ENCODE measurements at places on chromosomes 13 and 19.

DNA sequence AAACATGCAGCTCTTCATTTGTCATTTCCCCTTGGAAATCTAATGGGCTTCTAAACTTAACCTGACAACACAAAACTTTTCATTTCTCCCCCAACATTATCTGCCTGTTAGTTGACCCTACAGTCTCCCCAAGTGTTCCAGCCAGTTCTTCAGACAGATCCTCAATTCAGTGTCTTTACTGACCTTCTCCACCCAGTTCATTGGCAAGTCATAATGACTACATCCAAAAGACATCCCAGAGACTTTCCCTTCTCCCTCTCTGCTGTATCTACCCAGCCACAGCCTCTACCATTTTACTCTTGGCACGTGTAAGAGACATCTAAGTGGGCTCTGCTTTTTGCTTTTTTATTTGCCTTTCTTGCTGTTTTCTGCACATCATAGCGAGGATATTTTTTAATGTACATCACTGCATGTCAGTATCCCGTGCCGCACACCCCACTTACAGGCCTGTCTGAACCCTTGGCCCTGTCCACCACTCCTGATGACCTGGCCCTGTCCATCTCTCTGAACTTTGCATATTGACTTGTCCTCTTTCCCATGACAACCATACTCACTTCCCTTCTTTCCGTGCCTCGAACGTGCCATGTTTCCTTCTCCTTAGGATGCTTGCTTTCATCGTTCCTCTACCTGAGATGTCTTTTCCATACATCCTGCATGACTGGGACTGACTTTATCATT lies 391.9 kb downstream of the IRS2 start:
- no peak for DNase-seq

DNA sequence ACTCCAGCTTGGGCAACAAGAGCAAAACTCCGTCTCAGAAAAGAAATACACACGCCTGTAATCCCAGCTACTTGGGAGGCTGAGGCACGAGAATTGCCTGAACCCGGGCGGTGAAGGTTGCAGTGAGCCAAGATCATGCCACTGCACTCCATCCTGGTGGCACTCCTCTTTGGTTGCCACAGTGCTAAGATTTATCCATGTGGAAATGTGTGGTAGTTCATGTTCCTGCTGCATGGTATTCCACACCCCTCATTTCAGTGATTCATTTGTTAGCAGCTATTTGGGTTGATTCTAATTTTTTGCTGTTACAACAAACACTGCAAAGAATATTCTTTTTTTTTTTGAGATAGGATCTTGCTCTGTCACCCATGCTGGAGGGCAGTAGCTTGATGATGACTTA lies 12.1 kb downstream of the IFNL3 start:
- no peak for DNase-seq

GRCh38 chr13:75136151-75136550 lies 345.8 kb downstream of the TBC1D4 start:
- DNase-seq = no peak

DNA sequence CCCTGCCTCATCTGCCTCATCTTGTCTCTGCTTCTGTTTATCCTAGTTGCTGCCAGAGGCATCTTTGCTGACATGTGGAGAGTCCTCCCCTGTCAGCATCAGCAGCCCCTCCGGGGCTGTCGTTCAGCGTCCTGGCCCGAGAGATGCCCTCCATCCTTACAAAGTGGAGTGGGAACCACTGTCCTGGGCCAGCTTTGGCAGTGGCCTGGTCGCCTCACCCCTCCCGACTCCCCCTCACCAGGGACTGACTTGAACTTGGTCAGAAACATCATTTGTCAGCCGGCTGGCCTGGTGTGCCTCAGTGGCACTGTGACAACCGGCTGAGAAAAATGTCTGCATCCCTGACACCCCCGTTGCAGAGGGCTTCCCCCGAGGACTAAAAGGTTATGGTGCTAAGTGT lies 20.6 kb downstream of the FGF9 start:
- no peak for DNase-seq

DNA sequence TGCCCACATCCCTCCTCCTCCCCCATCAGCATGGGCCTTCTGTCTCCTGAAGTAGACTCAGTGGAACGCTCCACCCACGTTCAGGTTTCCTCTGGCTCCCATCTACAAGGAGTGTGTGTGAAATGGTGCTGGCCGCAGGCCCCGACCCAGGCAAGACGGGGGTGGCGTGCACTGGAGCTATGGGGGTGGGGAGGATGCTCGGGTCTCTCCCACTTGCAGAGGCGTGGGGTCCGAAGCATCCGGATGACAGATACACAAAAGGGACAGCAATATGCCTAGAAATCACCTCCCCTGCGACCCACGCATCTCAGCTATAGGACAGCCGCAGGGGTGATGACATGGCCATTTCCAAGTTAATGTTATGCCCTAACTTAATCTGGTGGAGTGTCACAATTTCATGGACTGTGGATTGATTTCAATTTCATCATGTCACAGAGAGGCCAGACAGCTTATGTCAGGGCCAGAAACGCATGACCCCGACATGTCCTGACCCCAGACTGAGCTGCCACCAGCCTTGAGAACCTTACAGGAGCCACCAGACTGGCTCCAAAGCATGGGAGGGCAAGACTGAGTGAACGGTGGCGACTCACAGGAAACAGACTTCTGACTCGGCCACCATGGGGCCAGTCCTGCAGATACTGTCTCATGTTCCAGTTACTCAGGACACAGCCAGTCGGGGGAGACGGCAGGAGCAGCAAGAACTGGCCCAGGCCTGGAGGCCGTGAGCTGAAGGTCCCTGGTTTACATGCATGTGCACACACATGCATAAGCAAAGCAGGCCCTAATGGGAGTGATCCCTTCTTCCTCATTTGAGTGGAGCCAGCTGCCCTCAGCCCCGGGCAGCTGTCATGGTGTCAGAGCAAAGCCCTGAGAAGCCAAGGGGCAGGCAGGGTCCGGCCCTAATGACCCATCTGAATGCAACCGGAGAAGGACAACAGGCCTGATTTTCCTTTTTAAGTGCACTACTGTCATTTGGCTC lies 82.2 kb downstream of the SLC7A1 start:
- DNase-seq = no peak

DNA sequence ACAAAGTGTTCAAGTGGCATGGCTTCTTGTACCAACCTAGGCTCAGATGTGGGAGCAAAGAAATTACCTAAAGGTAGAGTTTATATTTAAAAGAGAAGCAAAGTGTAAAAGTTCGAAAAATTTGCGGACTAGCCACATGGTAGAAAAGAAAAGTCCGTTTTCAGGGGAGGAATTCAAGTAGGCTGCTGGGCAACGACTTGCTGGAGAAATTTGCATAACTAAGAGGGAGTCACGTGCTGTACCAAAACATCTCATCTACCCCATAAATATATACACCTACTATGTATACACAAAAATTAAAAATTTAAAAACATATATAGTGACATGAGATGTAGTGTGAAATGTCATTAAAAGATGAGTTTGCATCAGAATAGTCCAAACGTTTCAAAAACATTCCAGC lies 2.1 kb upstream of the LAIR1 start:
- no peak for DNase-seq

DNA sequence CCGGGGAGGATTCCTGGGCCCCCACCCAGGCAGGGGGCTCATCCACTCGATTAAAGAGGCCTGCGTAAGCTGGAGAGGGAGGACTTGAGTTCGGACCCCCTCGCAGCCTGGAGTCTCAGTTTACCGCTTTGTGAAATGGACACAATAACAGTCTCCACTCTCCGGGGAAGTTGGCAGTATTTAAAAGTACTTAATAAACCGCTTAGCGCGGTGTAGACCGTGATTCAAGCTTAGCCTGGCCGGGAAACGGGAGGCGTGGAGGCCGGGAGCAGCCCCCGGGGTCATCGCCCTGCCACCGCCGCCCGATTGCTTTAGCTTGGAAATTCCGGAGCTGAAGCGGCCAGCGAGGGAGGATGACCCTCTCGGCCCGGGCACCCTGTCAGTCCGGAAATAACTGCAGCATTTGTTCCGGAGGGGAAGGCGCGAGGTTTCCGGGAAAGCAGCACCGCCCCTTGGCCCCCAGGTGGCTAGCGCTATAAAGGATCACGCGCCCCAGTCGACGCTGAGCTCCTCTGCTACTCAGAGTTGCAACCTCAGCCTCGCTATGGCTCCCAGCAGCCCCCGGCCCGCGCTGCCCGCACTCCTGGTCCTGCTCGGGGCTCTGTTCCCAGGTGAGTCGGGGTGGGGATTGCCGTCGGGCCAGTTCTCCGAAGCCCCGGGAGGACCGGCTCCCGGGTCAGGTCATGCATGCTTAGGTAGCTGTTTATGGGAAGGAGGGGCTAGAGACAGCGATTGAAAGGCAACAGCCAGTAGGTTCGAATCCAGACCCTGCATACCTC lies at the start of gene ICAM1:
TSS of gene ICAM1 (plus strand) at position 505 of the 779 bp plus-strand sequence. CDS start at position 545, 40 bp downstream.
- DNase-seq = no peak

DNA sequence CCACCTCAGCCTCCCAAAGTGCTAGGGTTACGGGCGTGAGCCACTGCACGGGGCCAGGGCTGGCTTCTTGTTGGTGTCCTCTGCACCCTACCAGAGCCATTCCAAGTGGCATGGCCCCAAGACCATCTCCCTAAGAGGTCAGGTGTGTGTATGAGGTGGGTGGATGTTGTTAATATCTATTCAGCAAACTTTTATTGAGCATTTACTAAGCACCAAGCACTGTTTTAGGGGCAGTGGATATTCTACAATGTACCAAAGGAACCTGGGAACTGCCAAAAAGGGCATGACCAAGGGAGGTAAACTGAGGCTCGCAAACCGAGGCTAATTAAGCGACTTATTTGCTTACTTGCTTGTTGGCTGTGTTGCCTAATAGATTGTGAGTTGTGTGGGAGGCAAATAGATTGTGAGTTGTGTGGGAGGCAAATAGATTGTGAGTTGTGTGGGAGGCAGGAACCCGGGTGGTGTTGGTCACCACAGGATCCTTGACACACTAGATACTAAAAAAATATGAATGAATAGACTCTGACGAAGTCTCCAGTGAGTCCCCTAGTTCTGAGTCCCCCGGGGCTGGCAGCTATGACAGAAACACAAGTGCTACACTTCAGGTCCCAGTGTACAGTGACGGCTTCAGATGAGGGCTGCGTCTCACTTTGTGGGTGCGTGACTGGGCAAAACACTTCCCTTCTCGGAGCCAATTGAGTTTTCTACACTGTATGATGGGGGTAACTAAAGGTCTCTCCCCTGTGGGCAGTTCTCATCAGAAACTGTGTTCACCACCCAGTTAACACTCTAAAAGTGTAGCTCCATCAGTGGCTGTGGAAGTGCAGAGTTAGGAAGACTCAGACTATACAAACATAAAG lies 5.0 kb upstream of the BICRA start:
- no peak for DNase-seq

GRCh38 chr19:40130013-40130412 lies 39.3 kb upstream of the ZNF780A start:
- DNase-seq = no peak

- peak; percentile 79 for DNase-seq
These were observed 13.3 kb downstream of the APOC1 start for GRCh38 chr19:44927746-44928145.

DNA sequence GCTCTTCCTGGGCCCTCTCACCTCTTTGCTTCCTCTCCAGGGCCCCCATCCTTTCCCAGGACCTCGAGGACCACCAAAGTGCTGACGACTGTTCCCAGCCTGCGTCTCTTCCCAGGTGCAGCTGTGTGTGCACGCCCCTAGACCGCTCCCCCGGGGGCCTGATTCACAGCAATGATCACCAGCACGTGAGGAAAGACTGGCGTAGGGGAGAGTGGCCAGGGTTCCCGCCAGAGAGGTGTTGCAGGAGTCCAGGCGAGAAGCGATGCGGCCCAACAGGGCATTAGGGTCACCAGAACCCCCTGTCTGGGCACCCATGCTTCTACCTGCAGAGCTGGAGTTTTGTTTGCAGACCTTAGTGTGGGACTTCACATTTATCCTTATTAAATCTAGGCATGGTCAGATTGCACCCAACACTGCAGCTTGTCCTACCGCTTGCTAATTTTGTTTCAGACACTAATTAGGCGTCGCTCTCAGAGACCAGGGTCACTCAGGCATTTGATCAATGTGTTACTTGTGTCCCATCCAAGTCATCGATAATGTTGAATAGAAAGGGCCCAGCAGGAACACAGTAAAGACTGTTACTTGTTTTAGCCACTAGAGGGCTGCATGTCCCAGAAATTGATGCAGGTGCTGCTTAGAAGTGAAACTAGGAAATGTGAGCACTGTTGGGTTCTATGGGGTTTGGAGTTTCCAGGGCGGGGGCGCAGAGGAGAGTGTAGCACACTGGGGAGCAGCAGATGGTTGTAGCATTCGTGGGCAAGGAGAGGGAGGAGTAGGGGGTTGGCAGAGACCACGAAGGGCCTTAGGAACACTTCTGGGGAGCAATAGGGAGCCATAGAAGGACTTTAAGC lies 53.2 kb downstream of the CDADC1 start:
- peak; percentile 45 for DNase-seq

DNA sequence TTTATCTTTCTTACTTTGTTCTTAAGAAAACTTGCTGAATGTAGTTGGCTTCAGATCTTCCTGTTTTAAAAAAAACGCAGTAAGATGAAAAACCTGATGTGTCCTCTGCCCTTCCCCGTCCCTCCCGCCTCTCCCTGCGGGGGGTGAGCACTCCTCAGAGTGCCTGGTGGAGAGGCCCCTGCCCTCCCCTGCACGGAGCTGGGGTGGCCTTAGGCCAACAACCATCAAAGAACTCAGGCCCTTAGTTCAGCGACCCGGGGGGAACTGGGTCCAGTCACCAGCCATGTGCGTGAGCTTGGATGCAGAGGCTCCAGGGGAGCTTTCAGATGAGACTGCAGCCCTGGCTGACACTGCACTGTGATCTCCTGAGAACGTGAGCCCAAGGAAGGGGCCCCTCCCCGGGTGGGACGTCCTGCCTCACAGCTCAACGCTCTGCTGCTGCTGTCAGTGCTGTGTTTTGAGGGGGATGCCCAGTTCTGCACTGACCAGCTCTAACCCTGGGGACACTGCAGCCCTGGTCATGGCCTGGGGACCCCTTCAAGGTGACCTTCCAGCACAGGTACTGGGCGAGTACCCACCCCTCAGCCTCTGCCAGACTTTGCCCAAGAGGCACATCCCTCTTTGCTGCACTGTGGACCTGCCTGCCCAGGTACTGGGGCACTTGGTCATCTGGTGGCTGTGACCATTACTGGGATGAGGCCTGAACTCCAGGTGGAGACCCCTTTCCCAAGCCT lies 42.7 kb downstream of the ANKRD10 start:
- no peak for DNase-seq

GRCh38 chr13:32542221-32542620 lies 3.6 kb upstream of the N4BP2L2 start:
- DNase-seq = no peak

All from NCI-H446 (cell line).